Astrocyte of the spinal cord (primary cell): ENCODE measurements at places on chromosomes 3 and 15.

- no peak for DNase-seq
Observed at GRCh38 chr15:73777741-73778140, 24.6 kb upstream of the INSYN1 start.

DNA sequence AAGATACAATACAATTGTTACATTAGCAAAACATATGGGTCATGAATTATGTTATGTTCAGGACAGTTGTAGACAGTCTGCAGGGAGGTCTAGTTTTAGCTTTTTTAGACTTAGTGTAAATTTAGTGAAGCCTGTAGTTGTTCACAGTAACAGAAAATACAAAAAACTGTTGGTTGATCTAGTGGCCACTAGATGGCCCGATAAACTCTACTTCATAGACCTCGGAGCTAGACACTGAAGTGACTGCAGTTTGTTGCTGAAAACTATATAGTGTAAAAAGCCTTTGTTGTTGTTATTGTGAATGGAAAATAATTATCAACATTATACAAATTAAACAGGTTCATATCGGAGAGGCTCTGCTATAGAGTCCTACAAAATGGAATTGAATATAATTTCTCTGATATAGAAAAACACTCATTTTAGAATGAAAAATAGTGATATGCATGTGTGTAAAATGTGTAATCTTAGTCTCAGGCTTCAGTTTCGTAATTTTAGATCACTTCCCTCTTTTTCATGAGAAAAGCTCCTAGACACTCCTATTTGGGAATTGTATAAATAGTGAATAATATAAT, 18.3 kb downstream of the MAGEL2 start:
- no peak for DNase-seq

- no peak for DNase-seq
Observed at GRCh38 chr3:2246873-2247648, 148.4 kb downstream of the CNTN4 start.

DNA sequence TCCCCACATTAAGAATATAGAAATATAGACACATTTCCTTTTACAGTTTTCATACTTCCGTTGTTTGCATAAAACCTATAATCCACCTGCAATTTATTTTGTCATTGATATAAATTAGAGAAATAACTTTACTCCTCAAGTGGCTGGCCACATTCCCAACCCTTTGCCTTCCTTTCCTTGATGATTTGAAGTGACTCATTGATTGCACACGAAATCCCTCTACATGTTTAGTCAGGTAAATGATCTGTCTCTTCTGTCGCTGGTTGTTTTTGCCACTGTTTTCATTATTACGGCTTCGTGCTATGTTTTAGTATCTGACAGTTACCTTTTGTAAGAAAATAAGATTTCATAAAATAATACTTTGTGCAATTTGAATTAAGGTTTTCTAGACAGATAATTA, 272.2 kb upstream of the NR2E3 start:
- peak; percentile 24 for DNase-seq

GRCh38 chr3:27138005-27138404, 231.2 kb downstream of the NEK10 start:
- DNase-seq: no peak

DNA sequence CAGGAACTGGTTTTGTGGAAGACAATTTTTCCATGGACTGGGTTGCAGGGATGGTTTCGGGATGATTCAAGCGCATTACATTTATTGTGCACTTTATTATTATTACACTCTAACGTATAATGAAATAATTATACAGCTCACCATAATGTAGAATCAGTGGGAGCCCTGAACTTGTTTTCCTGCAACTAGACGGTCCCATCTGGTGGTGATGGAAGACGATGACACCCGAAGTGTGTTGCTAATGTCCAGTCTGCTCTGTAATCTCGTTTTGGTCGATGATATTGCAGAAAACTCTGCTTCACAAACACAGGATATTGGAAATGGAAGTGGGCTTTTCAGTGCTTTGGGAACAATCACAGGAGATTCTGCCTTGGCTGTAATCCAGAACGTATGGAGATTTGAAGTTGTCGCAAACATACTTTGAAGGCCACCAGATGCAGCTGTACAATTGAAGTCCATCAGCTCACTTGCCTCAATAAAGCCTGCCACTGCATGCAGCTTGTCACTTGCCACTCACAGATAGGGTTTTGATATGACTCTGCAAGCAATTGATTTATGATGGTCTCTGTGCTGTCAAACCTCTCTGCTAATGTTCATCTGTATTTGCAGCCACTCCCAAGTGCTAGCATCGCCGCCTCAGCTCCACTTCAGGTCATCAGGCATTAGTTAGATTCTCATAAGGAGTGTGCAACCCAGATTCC, 141.7 kb downstream of the TJP1 start:
- no peak for DNase-seq

DNA sequence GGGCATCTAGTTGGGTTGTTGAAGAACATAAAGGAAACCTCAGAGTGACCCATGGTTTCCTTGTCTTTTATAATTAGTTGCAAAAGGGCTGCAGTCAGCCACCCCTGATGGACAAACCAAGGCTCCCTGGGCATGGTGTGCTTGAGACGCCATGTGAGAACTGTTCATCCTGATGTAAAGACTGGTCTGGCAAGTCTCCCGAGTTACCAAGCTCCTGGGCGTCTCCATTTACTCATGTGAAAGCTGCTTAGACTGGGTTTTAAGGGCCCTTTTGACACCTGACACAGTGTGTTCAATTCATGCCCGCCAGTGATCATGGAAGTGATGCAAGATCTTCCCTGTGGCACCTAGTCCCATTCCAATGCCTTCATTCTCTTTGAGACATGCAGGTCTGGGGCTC, 49.4 kb downstream of the GRK7 start:
- DNase-seq: no peak

GRCh38 chr15:76384409-76384808, 47.8 kb downstream of the ISL2 start:
- DNase-seq: no peak

DNA sequence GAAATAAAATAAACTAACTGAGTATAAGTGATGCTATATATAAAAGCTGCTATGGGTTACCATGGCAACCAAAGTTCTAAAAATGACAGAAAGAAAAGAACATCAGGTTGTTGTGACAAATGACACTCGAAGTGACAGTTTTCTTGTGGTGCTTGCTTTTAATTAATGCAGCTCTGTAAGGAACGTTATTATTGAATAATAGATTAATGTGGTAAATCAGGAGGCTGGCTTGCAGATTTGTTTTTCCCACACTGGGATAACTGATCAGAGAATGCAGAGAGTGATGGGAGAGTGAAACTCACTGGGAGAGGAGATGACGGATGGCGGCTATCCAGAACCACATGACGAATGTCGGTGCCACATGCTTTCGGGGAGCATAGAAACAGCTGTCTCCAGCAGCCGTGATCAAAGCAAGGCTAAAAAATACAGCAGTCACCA, 207.0 kb upstream of the ATP10A start:
- DNase-seq: no peak
